ENCODE measurements at places on chromosomes 12 and 14.

GRCh38 chr14:105531088-105531893 lies 4.9 kb downstream of the TMEM121 start:
- peaks cover 15% of the 10 kb centered on the region for H3K4me1 ChIP-seq
- H3K27ac ChIP-seq, result no peak overlapping the region
- H3K36me3 ChIP-seq, result no peaks in the 10 kb centered on the region
- DNase-seq, result no peak

GRCh38 chr12:59486827-59487226 lies 109.0 kb upstream of the SLC16A7 start:
- no peaks in the 10 kb centered on the region for H3K36me3 ChIP-seq
- H3K27me3 ChIP-seq, result no peaks in the 10 kb centered on the region
- H3K4me1 ChIP-seq, result no peaks in the 10 kb centered on the region
- H3K4me3 ChIP-seq, result no peak overlapping the region
- DNase-seq, result peak; percentile 2

DNA sequence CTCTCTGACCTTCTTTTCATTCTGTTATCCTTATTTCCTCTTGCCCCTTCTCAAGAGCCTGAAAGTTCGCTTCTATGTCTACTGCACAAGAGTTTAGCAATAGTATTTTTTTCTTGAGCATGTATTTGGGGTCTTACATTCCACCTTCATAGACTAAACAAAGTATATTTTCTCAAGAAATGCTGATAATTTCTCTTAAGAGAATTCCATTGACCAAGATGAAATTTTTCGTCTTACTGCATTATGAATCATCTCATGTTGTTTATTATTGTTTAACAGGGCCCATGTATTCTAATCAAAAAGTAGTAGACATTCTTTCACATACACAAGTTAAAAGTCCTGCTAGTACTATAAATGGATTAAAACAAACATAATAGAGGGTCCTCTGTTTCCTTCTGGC lies 219.3 kb downstream of the C12orf50 start:
- H3K27ac ChIP-seq, result no peak overlapping the region
- no peak overlapping the region for H3K4me3 ChIP-seq
- no peaks in the 10 kb centered on the region for H3K4me1 ChIP-seq
- no peaks in the 10 kb centered on the region for H3K27me3 ChIP-seq

- no peak overlapping the region for H3K4me3 ChIP-seq
- peaks cover 66% of the 10 kb centered on the region for H3K4me1 ChIP-seq
- no peaks in the 10 kb centered on the region for H3K36me3 ChIP-seq
- peak overlapping the region; percentile 82 for H3K27ac ChIP-seq
Observed at GRCh38 chr12:12217018-12217359, 49.9 kb downstream of the LRP6 start.

DNA sequence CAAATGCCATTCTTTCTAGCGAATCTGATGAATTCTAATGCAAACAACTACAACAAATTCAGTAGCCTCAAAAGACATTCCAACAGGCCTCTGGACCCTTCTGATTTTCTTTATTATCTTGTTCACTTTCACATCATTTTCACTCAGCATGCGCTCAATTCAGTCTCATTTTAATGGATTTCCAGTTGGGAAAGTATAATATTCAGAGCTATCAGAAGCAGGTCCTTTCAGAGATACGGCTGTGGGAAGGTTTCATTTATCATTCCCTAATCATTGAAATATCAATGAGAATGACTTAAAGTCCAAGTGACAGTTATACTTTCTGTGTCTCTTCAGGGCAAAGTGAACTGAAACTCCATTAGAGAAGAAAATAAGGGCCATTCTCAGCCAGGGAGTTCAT lies 1083.7 kb upstream of the FLRT2 start:
- no peak for DNase-seq
- no peaks in the 10 kb centered on the region for H3K27me3 ChIP-seq
- H3K4me1 ChIP-seq, result no peaks in the 10 kb centered on the region
- no peak overlapping the region for H3K27ac ChIP-seq
- no peaks in the 10 kb centered on the region for H3K36me3 ChIP-seq

- H3K4me3 ChIP-seq, result no peak overlapping the region
- H3K27me3 ChIP-seq, result no peaks in the 10 kb centered on the region
- no peaks in the 10 kb centered on the region for H3K4me1 ChIP-seq
Observed at GRCh38 chr14:58832095-58832521, 194.3 kb downstream of the DACT1 start.

DNA sequence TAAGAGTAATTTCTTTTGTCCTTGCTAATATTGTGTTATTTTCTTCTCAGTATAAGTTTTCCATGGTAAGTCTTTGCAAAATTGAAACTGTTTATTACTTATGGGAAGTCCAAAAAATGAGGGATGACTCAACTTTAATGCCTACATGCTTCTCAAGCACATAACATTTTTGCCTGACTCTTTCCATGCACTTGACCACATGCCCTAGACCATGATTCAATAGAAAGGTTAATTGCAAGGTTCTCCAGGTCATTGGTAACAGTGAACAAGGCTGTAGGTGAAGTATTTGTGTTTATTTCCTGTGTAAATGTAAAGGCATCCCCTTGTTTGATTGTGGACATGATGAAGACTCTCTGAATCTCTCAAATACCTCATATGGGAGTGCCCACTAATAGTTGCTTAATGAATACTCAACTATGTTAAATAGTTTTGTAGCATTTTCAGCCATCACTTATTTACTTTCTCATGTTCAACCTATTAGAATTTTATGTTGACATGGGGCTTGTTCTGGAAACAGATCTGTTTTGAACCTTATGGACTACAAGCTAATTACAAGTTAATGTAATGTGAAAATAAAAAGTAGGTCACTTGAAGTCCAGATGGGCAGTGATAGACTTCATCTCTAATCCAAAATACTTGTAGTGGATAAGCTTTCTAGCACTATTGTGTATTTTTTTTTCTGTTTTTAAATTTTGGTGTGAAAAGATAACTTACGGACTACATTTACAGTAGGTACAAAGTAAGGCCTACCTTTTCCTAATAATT lies 131.7 kb downstream of the TMTC2 start:
- H3K4me3 ChIP-seq, result no peak overlapping the region
- no peaks in the 10 kb centered on the region for H3K27me3 ChIP-seq
- no peaks in the 10 kb centered on the region for H3K4me1 ChIP-seq
- no peaks in the 10 kb centered on the region for H3K36me3 ChIP-seq
- no peak for DNase-seq
- H3K27ac ChIP-seq, result no peak overlapping the region

DNA sequence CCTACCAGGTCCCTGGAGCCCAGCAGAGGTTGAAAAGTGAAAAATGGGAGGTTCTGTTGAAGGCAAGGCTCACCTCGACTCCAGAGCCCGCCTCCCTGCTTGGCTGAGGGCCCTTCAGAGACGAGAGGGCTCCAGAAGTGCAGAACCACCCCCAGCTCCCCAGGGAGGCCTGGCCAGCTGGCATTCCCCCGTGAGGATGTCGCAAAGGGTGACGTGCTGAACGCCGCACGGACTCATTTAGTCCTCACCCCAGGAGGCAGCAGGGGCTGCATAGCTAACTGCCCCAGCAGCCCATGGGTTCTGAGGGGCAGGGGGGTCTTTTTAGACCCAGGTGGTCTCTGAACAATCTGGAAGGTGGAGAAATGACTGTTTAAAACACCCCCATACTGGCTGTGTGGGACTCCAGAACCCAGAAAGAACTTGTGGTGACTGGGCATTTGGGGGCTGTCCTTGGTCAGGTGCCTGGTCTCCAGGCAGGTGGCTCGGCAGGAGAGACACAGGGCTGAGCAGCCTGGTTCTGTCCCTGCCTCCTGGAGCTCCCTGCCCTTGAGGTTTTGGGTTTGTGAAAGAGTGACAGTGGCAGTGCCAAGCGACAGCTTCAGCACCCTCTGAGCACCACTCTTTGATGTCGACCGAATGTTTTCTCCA lies 32.0 kb downstream of the ANAPC7 start:
- H3K4me1 ChIP-seq, result peaks cover 13% of the 10 kb centered on the region
- no peaks in the 10 kb centered on the region for H3K27me3 ChIP-seq
- peak overlapping the region; percentile 74 for H3K27ac ChIP-seq
- H3K36me3 ChIP-seq, result peaks cover 57% of the 10 kb centered on the region

DNA sequence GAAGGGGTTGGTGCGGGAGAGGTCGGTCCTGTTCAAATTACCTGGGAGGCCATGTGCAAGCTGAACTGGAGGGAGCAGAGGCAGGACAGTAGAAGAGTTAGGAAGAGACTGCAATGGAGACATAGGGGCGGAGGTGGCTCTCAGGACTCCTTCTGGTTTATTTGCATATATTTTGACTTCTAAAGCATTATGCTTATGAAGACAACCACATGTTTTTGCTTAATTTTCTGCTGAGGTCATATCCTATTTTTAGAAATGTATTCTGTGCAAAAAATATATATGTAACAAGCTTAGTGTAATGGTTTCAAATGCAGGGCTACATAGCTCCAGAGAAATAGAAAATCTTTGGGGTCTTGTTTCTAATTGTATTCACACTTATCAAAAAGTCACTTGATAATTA lies 137.0 kb upstream of the MDM1 start:
- H3K36me3 ChIP-seq, result no peaks in the 10 kb centered on the region
- H3K4me1 ChIP-seq, result no peaks in the 10 kb centered on the region
- no peak overlapping the region for H3K27ac ChIP-seq

DNA sequence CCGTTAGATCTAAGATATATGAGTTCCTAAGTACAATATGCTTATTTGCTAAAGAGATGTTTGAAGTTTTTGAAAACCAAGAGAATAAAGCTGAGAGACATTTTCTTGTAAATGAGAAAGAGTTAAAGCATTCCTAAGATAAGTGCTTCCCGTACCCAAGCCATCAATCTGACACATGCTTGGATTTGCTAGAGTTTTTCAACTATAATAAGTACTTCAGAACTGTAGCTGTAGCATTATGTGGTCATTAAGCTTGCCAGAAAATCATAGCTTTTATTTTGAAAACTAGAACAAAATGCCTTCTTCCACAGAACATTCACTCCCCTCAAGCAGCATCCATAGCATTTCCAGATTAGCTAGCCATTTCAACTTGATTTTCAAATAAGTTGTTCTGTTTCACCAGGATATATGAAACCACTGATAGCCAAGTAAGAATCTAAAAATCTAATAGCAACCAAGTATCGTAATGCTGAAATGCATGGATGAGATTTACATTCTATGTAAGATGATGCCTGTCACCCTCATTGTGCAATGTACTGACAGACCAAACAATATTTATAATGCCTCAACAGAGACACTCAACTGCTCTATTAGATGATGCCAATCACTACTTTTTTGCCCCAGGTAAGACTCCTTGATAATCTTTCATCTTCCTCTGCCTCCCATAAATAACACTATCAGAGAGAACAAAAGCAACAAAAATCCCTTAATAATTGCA lies 8.0 kb downstream of the SNW1 start:
- peaks cover 60% of the 10 kb centered on the region for H3K36me3 ChIP-seq
- H3K4me3 ChIP-seq, result no peak overlapping the region
- DNase-seq, result no peak
- no peak overlapping the region for H3K27ac ChIP-seq
- no peaks in the 10 kb centered on the region for H3K4me1 ChIP-seq

- no peaks in the 10 kb centered on the region for H3K36me3 ChIP-seq
- H3K27me3 ChIP-seq, result no peaks in the 10 kb centered on the region
- no peak for DNase-seq
- H3K4me1 ChIP-seq, result peaks cover 4% of the 10 kb centered on the region
- no peak overlapping the region for H3K4me3 ChIP-seq
Observed at GRCh38 chr12:40688085-40688725, 4.0 kb upstream of the CNTN1 start.

DNA sequence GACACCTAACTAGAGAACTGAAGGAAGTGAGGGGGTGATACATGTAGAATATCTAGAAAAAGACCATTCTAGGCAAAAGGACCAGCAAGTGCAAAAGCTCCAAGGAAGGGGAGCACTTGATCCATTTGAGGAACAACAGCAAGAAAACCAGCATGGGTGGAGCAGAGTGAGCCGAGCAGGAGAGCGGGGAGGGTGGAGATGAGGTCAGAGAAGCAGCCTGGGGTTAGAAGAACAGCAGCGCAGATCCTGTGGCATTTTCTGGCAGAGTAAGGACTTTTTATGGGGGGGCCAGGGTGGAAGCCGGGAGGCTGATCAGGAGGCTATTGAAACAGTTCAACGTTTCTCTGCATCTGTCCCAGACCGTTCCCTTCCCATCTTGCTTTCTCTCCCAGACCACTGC lies 24.5 kb upstream of the TMCC3 start:
- peaks cover 5% of the 10 kb centered on the region for H3K27me3 ChIP-seq
- no peak overlapping the region for H3K27ac ChIP-seq
- no peaks in the 10 kb centered on the region for H3K4me1 ChIP-seq
- H3K4me3 ChIP-seq, result no peak overlapping the region
- H3K36me3 ChIP-seq, result no peaks in the 10 kb centered on the region

DNA sequence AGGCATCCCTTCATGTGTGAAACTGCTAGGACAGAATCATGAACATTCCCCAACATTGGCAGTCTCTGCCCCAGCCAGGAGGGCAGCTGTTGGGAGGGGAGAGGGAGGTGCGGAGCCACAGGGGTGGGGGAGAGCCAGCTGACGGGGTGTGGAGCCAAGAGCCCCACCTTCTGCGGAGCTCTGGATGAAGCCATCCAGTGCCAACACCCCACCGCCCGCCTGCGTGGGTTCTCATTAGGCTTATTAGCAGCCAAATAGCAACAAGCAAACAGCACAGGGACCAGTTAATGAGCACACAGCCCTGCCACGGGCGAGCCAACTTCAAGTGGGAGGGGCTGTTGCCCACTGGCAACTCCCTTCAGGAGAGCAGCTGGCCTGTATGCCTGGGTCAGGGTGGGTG lies 12.1 kb downstream of the LTBP2 start:
- H3K27ac ChIP-seq, result no peak overlapping the region
- no peaks in the 10 kb centered on the region for H3K36me3 ChIP-seq
- no peak for DNase-seq
- H3K27me3 ChIP-seq, result no peaks in the 10 kb centered on the region
- H3K4me1 ChIP-seq, result no peaks in the 10 kb centered on the region

- peaks cover 46% of the 10 kb centered on the region for H3K4me1 ChIP-seq
- DNase-seq, result no peak
- H3K36me3 ChIP-seq, result no peaks in the 10 kb centered on the region
- no peaks in the 10 kb centered on the region for H3K27me3 ChIP-seq
- H3K27ac ChIP-seq, result peak overlapping the region; percentile 35
- no peak overlapping the region for H3K4me3 ChIP-seq
Observed at GRCh38 chr14:85597701-85598100, 67.8 kb downstream of the FLRT2 start.

DNA sequence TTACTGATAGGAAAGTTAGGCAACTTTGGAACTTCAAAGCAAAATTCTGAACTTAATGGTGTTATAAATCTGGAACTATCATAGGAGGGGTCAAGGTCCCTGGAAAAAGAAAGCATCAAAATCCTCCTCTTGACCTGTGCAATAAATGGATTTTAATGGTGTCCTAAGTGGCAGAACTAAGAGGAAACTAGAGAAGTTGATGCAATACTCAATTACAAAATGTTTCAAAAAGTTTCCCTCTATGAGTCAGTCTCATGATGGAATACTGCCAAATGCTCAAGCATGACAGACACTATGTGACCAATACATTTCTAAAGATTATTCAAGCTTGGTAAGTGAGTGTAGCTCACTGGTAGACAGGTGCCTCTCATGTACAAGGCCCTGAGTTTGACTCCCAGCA lies 47.7 kb upstream of the ERGIC2 start:
- H3K27me3 ChIP-seq, result no peaks in the 10 kb centered on the region
- no peak overlapping the region for H3K27ac ChIP-seq
- peak; percentile 52 for DNase-seq
- H3K4me1 ChIP-seq, result no peaks in the 10 kb centered on the region
- H3K4me3 ChIP-seq, result no peak overlapping the region
- no peaks in the 10 kb centered on the region for H3K36me3 ChIP-seq

Measured in A673 (cell line).